ENCODE measurements at places on chromosomes 1 and 21.

DNA sequence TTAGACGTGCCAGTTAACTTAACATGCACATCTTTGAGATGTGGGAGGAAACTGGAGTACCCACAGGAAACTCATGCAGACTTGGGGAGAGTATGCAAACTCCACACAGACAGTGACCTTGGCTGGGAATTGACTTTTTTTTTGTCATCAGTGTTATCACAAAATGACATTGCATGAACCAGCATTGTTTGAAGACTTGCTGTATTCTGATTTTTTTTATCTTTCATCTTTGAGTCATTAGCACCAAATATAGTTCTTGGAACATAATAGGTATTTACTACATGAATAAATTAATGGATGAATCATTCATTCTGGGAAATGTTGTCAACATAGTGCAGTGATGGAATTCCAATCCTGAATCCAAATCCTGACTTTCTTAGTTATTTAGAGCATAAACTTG lies 77.0 kb downstream of the ATF6 start:
- no peak for DNase-seq

DNA sequence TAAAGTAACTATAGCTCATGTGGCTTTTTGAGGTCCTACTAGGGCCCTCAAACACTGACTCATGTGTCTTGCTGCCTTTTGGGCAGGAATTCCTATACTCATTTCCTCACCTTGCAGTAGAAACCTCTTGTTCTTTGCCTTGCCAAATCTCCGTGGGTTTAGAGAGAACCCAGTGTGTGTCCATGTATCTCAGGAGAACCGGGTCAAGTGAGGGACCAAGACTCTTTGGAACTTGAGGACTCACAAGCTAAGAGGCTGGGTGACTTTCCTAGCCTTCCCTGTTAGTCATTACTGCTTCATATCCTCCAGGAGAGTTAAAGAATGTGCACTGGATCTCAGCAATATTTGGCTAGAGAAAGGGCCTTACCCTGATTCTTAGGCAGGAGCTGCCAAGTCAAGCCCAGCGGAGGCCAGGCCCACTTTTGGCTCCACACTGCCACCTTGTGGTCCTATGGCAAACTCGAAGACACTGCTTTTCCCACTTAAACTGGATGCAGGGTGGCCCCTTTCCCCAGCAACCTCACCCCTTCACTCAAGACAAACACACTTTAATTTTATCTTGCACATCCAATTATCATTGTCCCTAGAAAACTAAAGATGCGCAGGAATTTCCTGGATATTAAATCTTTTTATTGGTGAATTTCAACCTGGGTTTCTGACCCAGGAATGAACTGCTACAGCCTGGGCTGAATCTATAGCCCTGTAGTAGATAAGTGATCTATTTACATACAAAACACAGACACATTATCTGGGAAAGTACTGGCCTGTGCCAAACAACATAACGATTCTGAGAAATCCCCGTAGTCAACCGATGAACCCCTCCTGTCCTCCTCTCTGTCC lies 10.6 kb downstream of the AVPR1B start:
- peak; percentile 78 for DNase-seq

- no peak for DNase-seq
Observed at GRCh38 chr1:166721145-166721544, 118.1 kb upstream of the POGK start.

DNA sequence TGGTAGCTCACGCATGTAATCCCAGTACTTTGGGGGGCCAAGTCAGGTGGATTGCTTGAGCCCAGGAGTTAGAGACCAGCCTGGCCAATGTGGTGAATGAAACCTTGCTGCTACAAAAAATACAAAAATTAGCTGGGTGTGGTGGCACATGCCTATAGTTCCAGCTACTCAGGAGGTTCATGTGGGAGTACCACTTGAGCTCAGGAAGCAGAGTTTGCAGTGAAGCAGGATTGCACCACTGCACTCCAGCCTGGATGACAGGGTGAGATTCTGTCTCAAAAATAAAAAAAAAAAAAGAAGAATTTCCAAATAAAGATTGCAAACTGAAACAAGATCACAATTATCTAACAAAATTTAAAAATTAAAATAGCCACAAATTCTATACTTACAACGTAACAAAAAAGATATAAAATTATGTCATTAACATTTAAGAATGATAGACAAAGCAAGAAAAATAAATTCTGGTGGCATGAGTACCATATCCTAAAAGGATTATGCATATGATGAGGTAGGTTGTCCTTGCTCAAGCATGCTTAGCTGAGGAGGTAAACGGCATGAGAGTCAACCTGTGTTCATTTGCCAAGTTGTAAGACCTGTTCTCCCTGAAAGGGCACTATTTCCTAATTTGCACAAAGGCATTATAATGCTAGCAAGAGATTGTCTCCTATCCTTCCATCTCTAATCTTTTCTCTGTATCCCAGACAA lies 20.2 kb downstream of the IPP start:
- no peak for DNase-seq

Measured in hematopoietic multipotent progenitor cell treated with erythropoietin and hydrocortisone succinate and interleukin-3 and kit ligand, for 17 days (in vitro differentiated cells).